ENCODE measurements at places on chromosomes 2 and 18. TPM values are rescaled to one million over a fixed set of nuclear protein-coding genes. Genes with fewer than 3 reads are reported as not detected.
A peak's percentile ranks its signal among the peaks of the same experiment; 100 is the strongest.

The EGR4 gene
- not detected for total RNA-seq

The ARHGEF4 gene
- 3.6 TPM for total RNA-seq

The TSN gene
- total RNA-seq: 48.0 TPM

The CNDP1 gene
- total RNA-seq: not detected

The LYG1 gene
- 0.88 TPM for total RNA-seq

The C2orf92 gene
- 2.5 TPM for total RNA-seq

The GATA6 gene
- 10.9 TPM for total RNA-seq

The LYPD6B gene
- 2.9 TPM for total RNA-seq

DNA sequence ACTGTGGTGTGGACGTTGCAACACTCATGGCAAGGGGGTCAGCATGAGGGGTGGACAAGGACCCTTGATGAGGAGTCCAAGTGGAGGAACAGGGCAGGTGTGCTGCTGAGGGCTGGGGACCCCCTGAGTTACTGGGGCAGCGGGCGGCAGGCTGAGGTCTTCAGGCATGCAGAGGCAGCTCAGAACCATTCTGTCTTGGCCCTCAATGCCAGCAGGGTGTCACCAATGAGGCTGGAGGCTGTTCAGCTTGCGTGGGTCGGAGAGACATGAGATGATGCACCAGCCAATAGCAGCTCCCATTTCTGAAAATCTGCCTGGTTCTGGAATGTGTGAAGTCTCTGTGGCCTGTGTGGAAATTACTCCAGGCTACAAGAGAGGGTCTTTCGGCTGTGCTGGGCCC is 105.4 kb downstream of the INHBB start:
- peaks cover 25% of the 10 kb centered on the region for H3K4me1 ChIP-seq
- no peak overlapping the region for H3K27ac ChIP-seq
- H3K36me3 ChIP-seq: no peaks in the 10 kb centered on the region
- H3K4me3 ChIP-seq: no peak overlapping the region

- no peak for DNase-seq
- no peak overlapping the region for H3K27ac ChIP-seq
- H3K4me1 ChIP-seq: peaks cover 4% of the 10 kb centered on the region
- no peak overlapping the region for H3K4me3 ChIP-seq
These were observed 7.9 kb downstream of the IL1RL2 start for GRCh38 chr2:102194609-102195268.

DNA sequence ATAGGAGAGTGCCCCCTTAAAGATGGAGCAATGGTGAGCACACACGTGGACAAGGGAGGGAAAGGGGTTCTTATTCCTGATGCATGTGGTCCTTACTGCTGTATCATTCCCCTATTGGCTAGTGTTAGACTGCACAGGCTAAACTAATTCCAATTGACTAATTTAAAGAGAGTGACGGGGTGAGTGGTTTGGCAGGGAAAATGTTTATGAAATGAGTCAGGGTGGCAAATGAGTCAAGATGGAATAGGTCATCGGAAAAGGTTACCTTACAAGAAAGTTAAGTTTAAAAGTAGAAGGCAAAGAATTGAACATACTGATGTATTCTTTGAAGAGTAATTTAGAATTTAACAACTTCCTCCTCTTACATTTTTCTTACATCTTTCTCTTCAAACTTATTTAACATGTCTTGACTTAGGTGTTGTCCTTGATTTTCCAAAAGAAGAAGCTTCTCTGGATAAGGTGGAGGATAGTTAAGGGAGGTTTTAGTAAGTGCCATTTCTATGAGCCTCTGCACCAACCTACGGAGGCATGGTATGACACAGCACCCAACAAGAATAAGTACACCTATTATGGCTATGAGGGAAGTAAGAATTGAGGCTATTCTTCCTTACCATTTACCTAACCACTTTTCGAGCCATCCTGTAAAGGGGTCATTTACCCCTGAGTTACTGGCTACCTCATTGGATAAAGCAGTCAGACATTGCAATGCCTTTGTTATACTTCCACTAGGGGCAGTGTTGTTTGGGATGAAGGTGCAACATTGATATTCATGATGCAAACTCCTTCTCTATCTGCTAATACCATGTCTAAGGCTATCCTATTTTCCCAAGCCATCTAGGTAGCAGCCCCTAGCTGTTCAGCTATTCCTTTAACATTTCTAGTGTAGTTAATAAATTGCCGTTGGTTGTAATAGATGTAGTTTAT is 1345.8 kb upstream of the LRRTM1 start:
- H3K4me1 ChIP-seq: no peaks in the 10 kb centered on the region
- DNase-seq: no peak
- H3K27ac ChIP-seq: no peak overlapping the region
- no peak overlapping the region for H3K4me3 ChIP-seq
- H3K36me3 ChIP-seq: no peaks in the 10 kb centered on the region

- peak; percentile 96 for DNase-seq
- peak overlapping the region; percentile 95 for H3K27ac ChIP-seq
- peaks cover 53% of the 10 kb centered on the region for H3K4me1 ChIP-seq
- H3K27me3 ChIP-seq: no peaks in the 10 kb centered on the region
- H3K4me3 ChIP-seq: peak overlapping the region; percentile 8
These were observed 50.2 kb upstream of the PLB1 start for GRCh38 chr2:28445448-28446258.

- H3K27ac ChIP-seq: no peak overlapping the region
- no peak overlapping the region for H3K4me3 ChIP-seq
- peaks cover 4% of the 10 kb centered on the region for H3K27me3 ChIP-seq
- H3K36me3 ChIP-seq: no peaks in the 10 kb centered on the region
- peaks cover 7% of the 10 kb centered on the region for H3K4me1 ChIP-seq
These were observed 5.6 kb upstream of the HDAC4 start for GRCh38 chr2:239406316-239406995.

DNA sequence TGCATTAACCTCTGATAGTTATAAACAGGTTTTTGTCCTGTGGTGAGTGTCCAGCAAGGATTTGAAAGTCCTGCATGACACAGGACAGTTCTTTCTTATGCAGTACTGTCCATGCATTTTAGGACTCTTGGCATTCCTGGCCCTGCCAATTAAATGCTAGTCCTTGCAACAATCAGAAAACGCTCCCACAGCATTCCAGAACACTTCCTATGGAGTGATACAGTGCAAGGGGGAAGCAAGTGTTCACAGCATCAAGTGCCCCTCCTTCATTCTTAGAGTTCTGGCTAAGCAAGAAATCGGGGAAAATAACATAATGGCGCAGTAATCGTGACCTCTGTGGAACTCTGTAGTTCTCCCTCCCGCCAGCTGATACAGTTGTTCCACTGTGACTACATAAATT is 62.9 kb downstream of the ARHGAP28 start:
- no peak overlapping the region for H3K27ac ChIP-seq
- DNase-seq: no peak
- H3K27me3 ChIP-seq: no peaks in the 10 kb centered on the region
- no peaks in the 10 kb centered on the region for H3K36me3 ChIP-seq
- H3K4me3 ChIP-seq: no peak overlapping the region
- H3K4me1 ChIP-seq: no peaks in the 10 kb centered on the region

GRCh38 chr2:240142859-240143258 is 2.4 kb upstream of the OTOS start:
- H3K27ac ChIP-seq: no peak overlapping the region

DNA sequence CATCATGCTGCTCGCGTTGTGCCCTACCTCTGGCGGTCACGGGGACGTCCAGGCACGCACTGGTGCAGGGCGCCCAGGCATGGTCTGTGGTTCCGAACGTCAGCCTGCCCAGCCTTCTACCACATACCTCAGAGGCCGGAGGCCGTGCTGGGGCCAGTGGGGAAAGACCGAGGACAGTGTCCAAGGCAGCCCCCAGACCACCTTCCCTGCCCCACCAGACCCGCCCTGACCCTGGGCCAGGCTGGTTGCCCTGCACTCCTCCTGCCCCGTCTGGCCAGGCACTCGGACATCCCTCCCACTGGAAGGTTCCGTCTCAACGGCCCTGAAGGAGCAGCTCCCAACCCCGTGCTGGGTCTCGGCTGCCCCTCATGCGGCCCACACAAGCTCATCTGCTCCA is 32.8 kb downstream of the SLC66A2 start:
- peaks cover 4% of the 10 kb centered on the region for H3K36me3 ChIP-seq
- H3K27me3 ChIP-seq: no peaks in the 10 kb centered on the region
- no peak overlapping the region for H3K27ac ChIP-seq
- peak; percentile 34 for DNase-seq
- H3K4me3 ChIP-seq: no peak overlapping the region
- no peaks in the 10 kb centered on the region for H3K4me1 ChIP-seq

DNA sequence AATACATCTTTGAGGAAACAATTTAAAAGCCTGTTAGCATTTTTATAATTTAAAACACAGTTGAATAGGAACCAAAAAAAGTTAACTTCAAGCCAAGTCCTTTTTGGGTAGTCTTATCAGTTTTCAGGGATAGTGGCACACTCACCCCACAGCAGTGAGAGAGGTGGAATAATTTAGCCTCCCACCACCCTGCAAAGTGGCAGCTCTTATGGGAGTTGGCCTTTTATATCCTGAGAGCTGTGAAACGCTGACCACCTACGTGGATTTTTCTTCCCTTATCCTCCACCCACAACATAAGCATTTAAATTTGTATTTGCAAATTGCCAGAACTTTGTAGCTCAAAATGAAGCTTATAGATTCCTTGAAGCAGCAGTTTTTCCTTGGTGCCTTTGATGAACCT is 167.1 kb downstream of the MYO1B start:
- H3K4me3 ChIP-seq: no peak overlapping the region
- no peaks in the 10 kb centered on the region for H3K27me3 ChIP-seq
- H3K4me1 ChIP-seq: peaks cover 14% of the 10 kb centered on the region
- no peak for DNase-seq
- H3K27ac ChIP-seq: no peak overlapping the region

DNA sequence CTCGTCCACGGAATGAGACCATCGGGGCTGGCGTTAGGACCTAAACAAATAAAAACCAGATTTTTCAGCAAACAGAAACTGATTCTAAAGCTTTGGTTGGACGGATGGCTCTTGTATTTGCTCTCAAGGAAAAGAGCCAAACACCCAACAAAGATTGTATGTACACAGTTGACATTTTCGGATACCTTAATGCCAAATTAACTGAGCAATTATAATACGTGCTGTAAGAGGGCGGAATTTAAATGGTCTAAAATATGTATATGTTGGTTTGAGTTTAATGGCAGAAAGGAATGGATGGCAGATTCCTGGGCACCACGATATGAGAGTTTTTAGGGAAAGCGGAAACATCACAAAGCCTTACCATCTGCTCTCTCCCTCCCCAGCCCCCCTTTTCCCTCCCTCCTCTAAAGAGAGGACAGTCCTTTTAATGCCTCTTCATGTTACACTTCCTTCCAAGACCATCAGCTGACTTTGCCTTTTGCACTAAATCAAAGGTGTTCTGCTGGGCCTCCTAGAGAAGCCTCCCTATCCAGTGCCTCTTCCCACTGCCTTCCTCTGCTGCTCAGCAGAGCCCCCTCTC is 33.3 kb downstream of the STAT1 start:
- no peaks in the 10 kb centered on the region for H3K27me3 ChIP-seq
- no peak for DNase-seq
- peaks cover 100% of the 10 kb centered on the region for H3K36me3 ChIP-seq
- peaks cover 27% of the 10 kb centered on the region for H3K4me1 ChIP-seq
- H3K27ac ChIP-seq: peak overlapping the region; percentile 10

DNA sequence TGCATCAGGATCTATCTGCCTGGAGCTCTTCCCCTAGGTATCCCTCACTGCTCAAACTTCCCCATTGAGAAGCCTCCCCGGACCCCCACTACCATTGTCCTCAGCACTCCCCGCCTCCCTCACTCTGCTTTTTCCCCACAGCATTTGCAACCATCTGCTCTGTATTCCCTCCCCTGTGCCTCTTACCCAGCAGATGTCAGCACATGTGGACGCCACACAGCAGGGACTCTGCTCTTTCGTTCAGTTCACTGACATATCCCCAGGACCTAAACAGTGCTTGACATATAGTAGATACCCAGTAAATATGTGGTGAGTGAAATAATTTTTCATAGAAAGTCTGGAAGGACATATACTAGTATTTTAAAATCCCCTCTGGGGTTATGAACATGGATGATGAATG is 101.1 kb downstream of the TMEM247 start:
- peaks cover 45% of the 10 kb centered on the region for H3K36me3 ChIP-seq
- H3K27ac ChIP-seq: no peak overlapping the region
- no peak for DNase-seq
- H3K4me3 ChIP-seq: no peak overlapping the region

- H3K27me3 ChIP-seq: no peaks in the 10 kb centered on the region
- H3K27ac ChIP-seq: peak overlapping the region; percentile 33
- no peaks in the 10 kb centered on the region for H3K36me3 ChIP-seq
- H3K4me3 ChIP-seq: no peak overlapping the region
These were observed 254.0 kb upstream of the RBMS1 start for GRCh38 chr2:160747501-160748170.

DNA sequence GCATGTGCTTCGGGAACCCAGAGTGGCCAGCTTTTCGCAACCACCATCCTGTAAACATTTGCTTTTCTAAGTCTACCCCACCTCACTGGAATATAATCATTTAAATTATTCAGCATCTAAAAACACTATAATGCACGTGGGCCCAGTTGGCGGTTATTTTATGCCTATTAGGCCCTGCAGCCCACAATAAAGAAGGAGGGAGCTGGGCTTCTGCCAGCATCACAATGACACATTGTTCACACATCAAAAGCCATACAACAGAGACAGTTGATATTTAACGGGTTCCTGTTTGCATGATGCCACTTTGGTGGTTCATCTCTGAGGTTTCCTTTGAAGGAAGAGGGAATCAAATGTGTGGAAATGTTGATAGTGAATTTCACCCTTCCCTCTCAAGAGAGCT is 916.0 kb upstream of the CELF4 start:
- DNase-seq: no peak
- H3K27ac ChIP-seq: no peak overlapping the region
- no peaks in the 10 kb centered on the region for H3K4me1 ChIP-seq
- no peak overlapping the region for H3K4me3 ChIP-seq

- no peaks in the 10 kb centered on the region for H3K27me3 ChIP-seq
- DNase-seq: no peak
- H3K36me3 ChIP-seq: no peaks in the 10 kb centered on the region
- no peak overlapping the region for H3K27ac ChIP-seq
- no peak overlapping the region for H3K4me3 ChIP-seq
These were observed 434.2 kb downstream of the GRB14 start for GRCh38 chr2:164187121-164187520.

- H3K4me3 ChIP-seq: peak overlapping the region; percentile 30
- DNase-seq: no peak
- H3K27me3 ChIP-seq: no peaks in the 10 kb centered on the region
- H3K36me3 ChIP-seq: no peaks in the 10 kb centered on the region
These were observed 510.9 kb downstream of the PARD3B start for GRCh38 chr2:205056151-205056561.

DNA sequence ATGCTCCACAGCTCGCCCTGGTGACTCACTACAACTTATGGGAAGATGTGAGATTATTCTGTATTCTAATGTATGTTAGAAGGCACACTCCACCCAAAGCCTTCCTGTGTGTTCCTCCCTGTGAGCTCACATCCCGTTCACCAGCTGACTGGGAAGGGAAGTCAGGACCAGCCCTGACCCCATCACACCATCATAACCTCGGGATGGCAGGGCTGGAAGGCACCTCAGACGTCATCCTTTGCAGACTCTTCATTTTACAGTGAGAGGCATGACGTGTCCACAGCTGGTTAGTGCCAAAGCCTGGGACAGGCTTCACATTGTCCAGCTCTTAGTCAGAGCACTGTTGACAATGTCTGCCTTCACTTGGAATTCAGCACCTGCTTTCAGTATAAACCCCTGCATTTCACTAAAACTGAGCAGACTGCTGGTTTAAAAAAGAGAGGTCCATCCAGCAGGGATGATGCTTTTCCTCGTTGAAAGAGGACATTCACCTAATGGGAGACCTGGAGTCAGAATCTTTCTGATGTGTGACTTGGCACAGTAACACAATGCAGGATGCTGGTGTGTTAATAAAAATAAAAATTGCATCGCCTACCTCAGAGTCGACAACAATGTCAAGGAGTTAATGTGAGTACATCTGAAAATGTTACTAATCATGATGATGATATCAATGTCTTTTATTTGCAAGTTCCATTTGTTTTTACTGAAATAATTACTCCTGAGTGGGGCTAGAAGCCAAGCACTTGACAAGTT is 418.0 kb upstream of the TNP1 start:
- peaks cover 33% of the 10 kb centered on the region for H3K4me1 ChIP-seq
- peak overlapping the region; percentile 51 for H3K27ac ChIP-seq
- peak; percentile 80 for DNase-seq
- no peaks in the 10 kb centered on the region for H3K27me3 ChIP-seq
- no peak overlapping the region for H3K4me3 ChIP-seq

Data from osteoblast (primary cell).